ENCODE measurements at places on chromosomes 11 and 22. TPM values are rescaled to one million over a fixed set of nuclear protein-coding genes. Genes with fewer than 3 reads are reported as not detected.

DNA sequence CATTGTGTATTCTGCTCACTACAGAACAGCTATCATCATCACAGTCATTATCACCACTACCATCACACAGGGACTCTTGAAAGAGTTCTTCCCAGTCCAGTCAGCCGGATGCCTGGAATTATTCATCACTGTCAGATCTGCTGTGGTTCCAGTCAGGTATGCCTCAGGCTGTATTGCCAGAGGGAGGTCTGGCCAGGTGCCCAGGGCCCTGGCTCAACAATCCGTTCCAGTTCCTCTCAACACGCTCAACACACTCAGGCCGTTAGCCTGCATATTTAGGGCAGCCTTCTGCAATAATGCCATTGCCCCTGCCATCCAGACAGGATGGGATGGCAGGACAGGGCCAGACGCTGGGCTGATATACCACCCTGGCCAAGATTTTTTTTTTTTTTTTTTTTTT, 28.6 kb upstream of the RASL10A start:
- DNase-seq: no peak

DNA sequence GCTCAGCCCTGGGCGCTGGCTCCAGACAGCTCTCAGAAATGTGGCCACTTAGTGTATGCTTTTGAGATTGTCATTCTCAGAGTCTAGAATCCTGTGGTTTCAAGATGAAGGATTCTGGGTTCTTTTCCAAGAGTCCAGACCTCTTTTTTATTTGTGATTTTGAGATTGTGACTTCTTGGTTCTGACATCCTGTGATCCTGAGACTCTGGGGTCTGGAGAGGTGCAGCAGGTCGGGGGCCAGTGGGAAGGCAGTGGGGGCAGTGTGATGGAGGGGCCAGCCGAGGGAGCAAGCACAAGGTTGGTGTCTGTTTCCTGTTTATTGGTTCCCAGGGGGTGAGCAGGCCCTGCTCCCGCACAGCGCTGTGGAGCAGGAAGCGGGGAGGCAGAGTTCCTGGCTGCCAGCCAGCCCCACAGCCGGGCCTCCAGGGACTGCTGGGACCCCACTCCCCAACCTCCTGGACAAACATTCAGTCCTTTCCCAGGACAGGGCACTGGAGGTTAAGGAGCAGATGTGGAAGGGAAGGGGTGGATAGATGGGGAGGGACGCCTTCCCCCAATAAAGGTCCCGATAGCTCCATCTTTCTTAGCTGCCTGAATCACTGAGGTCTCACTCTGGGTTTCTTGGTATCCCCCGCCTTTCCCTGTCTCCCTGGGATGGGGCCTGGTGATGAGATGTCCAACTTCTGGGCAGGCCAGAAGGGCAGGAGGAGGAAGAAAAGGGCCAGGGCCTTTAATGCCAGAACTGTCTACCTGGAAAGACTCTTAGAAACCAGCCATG, 13.7 kb downstream of the ARHGEF17 start:
- DNase-seq: no peak

- DNase-seq: no peak
These were observed 9.6 kb upstream of the CD248 start for GRCh38 chr11:66326261-66327111.

DNA sequence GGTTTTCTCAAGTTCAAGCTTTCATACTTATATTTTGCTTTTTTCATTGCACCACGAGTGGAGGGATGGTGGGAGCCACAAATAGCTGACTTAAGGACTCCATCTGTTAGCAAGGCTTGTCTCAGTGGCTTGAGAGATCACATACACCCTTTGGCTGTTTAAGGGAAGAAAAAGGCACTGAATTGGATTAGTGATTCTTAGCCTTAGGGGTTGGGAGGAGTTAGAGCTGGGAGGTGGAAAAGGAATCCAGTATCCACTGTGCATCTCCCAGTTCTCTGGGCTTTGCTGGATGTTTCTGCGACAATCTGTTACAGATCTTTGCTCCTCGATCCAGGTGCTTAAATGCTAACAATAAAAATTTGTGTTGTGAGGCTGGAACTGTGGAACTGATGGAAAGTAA, 593.6 kb downstream of the CNTN5 start:
- no peak for DNase-seq

DNA sequence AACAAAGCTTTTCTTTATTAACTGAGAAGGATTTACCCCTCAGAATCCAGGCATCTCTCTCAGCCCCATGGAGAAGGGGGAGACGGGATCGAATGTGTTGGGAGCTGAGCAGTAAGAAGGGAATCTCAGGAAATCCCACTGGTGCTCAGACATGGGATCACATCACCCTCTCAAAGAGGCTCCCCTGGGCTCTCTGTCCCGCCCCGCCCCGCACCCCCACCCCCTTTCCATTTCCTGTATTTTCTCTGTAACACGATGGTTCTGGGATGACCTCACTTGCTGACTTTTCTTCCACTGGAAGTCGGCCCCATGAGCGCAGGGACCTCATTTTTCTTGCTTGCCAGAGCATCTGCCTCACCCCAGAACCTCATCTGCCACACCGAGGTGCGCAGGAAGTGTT, 100.0 kb downstream of the RPS6KA4 start:
- DNase-seq: no peak

GRCh38 chr22:27866135-27867084, 52.6 kb downstream of the PITPNB start:
- no peak for DNase-seq

The VWCE gene
- 3.4 TPM for total RNA-seq

The PHLDB1 gene
- total RNA-seq: 119 TPM
